ENCODE measurements at places on chromosomes 7 and 10.

DNA sequence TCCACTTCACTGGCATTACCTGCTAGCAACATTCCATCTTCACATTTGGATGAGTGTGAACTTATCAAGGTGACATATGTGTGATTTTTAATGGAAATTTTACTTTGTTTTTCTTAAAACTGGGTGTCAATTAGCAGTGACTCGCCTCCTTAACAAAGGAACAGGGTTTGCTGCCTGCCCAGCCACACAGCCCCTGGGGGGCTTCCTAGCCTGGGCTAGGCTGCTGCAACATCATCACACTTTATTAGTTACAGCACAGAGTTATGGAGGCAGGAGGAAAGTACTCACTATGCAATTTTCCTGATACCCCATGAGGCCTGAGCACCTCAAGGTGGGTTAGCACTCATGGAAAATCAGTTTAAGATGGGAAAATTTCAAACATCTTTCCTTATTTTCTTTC, 861.3 kb downstream of the NRG3 start:
- DNase-seq: no peak

DNA sequence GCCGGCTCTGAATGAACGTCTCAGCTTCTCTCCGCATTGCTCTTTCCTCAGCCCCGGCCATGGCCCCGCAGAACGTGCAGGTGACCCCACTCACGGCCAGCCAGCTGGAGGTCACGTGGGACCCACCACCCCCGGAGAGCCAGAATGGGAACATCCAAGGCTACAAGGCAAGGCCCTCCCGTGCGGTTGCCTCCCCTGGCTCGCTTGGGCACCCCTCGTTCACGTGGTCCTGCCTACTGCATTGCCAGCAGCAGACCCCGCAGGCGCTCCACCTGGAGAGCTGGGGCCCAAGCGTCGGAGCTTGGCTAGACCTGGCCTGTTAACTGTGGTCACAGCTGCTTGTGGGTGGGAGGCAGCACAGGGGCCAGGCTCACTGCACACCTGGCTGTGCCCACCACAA, 476.3 kb upstream of the FOXK1 start:
- DNase-seq: no peak

DNA sequence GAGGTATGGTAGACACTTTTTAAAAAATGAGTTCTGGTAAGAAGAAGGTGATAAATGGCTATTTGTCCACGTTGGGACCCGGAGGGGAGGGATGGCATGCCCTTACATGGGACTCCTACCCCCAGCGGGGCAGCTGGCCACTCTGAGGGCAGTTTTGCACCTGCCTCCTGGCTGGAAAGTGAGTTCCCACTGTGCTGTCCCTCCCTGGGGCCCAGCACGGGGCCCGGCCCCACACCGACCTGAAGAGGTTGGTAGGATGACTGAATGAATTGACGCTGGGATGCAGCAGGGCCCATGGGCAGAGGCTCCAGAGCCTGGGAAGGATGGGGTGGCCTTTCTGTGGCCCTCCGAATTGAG, 601 bp upstream of the AEBP1 start:
- no peak for DNase-seq

DNA sequence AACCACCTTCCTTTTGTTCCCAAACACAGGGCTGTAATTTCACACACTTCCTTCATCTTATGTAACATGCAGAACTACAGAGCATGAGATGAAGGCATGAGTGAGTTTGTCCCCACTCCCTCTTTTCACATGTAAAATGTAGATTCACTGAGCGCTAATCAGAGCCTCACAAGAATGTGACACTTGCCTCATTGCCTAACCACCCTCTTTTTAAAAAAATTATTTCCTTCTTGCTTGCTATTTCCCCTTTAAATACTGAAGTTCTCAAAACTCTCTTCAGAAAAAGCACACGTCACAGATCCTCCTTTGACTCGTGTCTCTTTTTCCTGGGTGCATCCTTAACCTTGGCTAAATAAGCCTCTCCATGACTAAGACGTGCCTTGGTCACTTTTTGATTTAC, 121.2 kb upstream of the TARP start:
- DNase-seq: no peak

DNA sequence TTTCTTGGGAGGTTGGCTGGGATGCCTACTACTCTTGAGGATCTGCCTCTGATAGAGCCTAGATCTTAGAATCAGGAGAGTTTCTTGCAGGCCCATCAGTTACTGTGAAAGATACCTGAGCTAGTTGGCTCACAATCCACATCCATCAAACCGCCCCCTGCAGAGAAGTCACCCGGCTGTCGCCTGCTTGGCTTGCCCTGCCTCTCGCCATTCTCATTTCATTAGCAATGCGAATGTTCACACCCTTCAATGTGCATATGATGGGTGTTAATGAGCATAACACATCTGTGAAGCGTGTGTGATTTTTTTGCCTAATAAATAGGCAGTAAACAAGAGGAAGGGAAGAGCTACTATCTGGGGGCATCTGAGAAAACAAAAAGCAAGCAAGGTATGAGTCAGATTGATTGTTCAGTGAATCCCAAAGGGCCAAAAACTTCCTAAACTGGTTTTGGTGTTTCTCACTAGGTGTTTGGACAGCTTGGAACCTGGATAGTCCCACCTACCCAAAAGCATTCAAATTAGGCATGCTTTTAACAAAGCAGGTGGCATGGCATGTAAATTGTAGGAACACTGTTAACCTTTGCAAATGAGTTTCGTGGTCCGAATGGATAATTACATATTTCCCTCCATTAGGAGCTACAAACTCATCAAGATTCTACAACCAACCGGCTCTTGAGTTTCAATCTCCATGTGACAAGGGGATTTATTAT, 272.3 kb upstream of the C7orf33 start:
- no peak for DNase-seq

GRCh38 chr7:44733708-44734481, 14.8 kb upstream of the ZMIZ2 start:
- no peak for DNase-seq

DNA sequence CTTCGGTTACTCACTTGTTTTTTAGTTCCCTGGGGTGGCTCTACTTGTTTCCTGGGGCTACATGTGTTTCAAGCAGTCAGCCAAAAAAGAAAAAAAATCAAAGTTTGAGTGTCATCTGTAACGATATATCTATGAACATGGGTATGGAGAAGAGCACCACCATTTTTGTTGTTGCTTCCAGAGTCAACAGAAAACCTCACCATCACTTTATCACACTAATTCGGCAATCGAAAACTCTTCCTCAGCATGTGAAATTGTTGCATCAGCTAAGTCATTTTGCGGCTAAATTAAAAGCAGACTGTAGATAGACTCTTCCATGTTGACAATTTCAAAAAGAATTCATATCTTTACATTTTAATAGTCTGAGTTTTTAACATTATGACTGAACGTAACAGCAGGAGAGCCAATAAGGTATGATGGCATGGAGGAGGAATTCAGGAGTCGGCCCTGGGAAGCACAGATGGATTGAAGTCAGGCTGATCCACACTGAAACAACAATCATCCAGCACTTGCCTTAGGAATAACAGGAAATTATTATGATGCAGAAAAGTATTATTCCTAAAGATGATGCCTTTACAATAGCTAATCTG, 455.7 kb upstream of the KLF6 start:
- DNase-seq: no peak
